ENCODE measurements at places on chromosomes 3 and 15.

GRCh38 chr15:51380999-51381806 lies 39.7 kb downstream of the GLDN start:
- peak; percentile 18 for DNase-seq

GRCh38 chr15:68096099-68096498 lies 42.0 kb downstream of the PIAS1 start:
- no peak for DNase-seq

DNA sequence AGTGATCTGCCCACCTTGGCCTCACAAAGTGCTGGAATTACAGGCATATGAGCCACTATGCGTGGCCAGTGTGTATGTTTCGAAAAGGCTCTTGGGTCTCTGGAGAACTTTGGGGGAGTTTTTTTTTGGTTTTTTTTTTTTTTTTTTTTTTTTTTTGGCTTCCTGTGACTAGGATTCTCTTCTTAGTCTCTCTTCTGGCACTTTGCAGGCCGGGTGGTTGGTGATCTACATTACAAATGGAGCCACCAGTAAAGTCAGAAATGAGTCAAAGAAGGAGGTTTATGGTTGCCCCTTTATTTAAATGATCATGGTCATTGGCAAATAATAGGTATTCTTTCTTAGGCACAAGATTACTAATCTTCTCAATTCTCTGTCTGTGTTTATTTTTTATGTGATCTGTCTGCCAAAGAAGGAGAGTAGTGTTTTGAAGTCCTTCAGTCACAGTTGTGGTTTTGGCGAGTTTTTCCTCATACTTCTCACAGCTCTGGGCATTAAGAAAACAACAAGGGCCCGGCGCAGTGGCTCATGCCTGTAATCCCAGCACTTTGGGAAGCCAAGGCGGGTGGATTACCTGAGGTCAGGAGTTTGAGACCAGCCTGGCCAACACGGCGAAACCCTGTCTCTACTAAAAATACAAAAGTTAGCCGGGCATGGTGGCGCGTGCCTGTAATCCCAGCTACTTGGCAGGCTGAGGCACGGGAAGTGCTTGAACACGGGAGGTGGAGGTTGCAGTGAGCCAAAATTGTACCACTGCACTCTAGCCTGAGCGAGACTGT lies 38.3 kb downstream of the PDE8A start:
- no peak for DNase-seq

GRCh38 chr3:151044706-151045105 lies 40.8 kb upstream of the MED12L start:
- no peak for DNase-seq

- DNase-seq, result no peak
These were observed 50.7 kb downstream of the PROS1 start for GRCh38 chr3:93923006-93923405.

GRCh38 chr15:60072826-60073465 lies 68.8 kb downstream of the FOXB1 start:
- no peak for DNase-seq

GRCh38 chr15:86162641-86163040 lies 83.0 kb downstream of the AGBL1 start:
- DNase-seq, result no peak

- no peak for DNase-seq
These were observed 4.2 kb downstream of the LMAN1L start for GRCh38 chr15:74816624-74817369.

DNA sequence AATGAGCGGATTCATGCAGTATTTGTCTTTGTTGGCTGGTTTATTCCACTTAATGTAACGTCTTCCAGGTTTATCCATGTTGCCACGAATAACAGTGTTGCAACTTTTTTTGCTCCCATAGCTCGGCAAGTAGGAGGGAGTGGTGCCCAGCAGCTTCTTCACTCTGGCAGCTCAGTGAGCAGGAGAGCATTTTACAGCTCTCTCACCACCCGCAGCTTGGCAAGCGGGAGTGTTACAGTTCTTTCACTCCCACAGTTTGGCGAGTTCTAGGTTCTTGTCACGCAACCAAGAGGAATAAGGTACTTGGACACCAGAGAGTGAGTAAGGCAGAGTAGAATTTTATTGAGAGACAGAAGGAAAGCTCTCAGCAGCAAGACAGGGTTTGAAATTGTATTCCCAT lies 935.2 kb downstream of the TBL1XR1 start:
- no peak for DNase-seq
